CD8-positive, alpha-beta memory T cell (primary cell): ENCODE measurements at places on chromosomes 2 and 18.

- H3K4me1 ChIP-seq, result no peaks in the 10 kb centered on the region
- H3K27me3 ChIP-seq, result no peaks in the 10 kb centered on the region
- H3K4me3 ChIP-seq, result no peak overlapping the region
- H3K36me3 ChIP-seq, result no peaks in the 10 kb centered on the region
These were observed 167.4 kb downstream of the PTGR3 start for GRCh38 chr18:75041586-75041985.

- H3K27me3 ChIP-seq, result no peaks in the 10 kb centered on the region
- no peaks in the 10 kb centered on the region for H3K36me3 ChIP-seq
- DNase-seq, result no peak
- H3K27ac ChIP-seq, result no peak overlapping the region
- no peaks in the 10 kb centered on the region for H3K4me1 ChIP-seq
- no peak overlapping the region for H3K4me3 ChIP-seq
These were observed 70.3 kb upstream of the PXDN start for GRCh38 chr2:1814616-1815015.

DNA sequence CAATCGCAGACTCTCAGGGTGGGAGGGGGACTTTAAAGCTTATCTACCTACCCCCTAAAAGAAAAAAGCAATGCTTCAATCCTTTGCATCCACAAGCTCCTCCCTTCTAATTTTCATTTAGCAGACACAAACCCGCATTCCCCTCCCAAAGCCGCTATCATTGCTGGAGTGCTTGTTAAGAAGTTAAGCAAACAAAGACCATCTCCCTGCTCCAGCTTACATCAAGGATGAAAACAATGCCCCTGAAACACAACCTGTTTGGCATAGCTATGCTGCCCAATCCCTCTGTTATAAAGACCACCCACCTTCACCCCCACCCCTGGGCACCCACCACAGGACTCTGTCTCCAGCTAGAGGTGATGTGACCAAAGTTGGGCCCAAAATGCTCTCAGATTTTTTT lies 33.0 kb downstream of the REEP1 start:
- H3K4me1 ChIP-seq, result no peaks in the 10 kb centered on the region
- H3K27me3 ChIP-seq, result no peaks in the 10 kb centered on the region
- H3K27ac ChIP-seq, result no peak overlapping the region
- no peaks in the 10 kb centered on the region for H3K36me3 ChIP-seq
- no peak overlapping the region for H3K4me3 ChIP-seq
- DNase-seq, result no peak

GRCh38 chr2:218065239-218066006 lies 3.6 kb upstream of the RUFY4 start:
- H3K27ac ChIP-seq, result no peak overlapping the region
- H3K4me1 ChIP-seq, result peaks cover 5% of the 10 kb centered on the region
- DNase-seq, result no peak

- DNase-seq, result no peak
- H3K27me3 ChIP-seq, result no peaks in the 10 kb centered on the region
- no peak overlapping the region for H3K27ac ChIP-seq
- no peaks in the 10 kb centered on the region for H3K36me3 ChIP-seq
These were observed 292.2 kb downstream of the AFF3 start for GRCh38 chr2:99850084-99850710.
